ENCODE measurements at places on chromosomes 7 and 10.

DNA sequence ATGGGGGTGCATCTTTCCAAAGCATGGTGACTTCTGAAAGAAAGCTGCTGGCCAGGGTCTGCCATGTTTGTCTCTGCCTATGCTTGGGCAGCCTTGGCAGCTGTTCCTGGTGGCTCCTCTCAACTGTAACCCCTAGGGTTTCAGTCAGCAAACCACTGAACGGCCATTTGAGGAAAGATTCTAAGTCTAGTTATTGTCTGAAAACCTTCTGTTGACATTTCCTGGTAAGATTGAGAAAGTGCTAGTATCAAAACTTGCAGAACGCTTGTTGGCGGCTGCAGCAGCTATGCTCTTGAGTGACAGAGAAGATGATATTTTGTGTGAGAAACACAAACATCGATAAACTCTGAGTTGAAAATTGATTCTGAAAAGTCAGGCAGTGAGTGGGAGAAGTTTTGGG lies 523.1 kb downstream of the LRMDA start:
- no peak for DNase-seq

DNA sequence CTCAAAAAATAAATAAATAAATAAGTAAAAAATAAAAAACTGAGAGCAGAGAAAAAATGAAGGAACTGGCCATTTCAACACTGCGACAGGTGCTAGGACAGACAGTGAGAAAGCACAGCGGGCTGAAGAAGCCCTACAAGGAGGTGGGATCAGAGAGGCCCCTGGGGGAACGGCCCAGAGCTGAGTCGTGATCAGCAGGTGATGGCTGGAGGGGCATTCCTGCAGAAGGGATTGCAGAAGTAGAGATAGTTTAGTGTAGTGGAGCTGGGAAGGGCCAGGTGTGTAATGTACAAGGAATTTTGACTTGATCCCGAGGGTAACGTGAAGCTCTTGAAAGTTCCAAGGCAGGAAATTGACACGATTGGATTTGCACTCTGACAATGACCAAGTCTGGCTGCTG lies 112.1 kb downstream of the CUL2 start:
- no peak for DNase-seq

DNA sequence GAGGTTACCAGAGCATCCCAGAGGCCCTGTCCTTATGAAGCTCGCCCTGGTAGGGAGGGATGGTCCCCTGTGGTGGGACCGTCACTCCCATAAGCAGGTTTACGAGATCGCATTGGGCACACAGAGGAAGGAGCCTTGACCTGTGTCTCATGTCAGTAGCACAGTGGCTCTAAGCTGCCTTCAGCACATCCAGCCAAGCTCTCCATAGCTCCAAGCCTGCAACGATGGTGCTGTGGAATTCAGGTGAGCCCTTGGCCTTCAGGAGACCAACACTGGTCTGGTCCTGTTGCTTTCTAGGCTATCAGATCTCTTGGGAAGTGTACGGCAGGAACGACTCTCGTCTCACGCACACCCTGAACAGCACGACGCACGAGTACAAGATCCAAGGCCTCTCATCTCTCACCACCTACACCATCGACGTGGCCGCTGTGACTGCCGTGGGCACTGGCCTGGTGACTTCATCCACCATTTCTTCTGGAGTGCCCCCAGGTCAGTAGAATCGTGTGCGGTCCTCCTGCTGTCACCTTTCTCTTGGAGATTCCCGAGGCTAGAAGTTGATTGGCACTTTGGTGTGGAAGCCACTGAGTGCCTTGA lies 605.3 kb upstream of the FOXK1 start:
- DNase-seq, result no peak

- DNase-seq, result no peak
Observed at GRCh38 chr7:144836545-144836842, 641 bp upstream of the TPK1 start.

GRCh38 chr10:82692458-82692857 lies 817.5 kb downstream of the NRG3 start:
- DNase-seq, result no peak

DNA sequence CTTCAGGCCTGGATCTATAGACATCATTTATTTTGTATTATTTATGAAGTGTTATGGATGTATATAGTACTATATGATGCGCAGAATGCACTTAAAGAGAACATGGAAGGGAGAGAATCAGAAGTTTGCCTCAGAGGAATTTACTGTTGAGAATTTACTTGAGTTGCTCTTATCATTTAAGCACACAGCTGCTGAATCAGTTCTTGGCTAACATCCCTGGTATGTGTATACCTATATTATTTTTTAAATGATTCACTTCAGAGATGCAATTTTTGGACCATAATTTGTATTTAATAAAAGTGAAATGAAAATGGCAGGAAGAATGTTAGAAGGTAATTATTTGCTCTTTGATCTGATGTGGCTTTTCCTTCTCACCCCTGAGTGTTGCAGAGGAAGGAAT lies 191.6 kb downstream of the BICC1 start:
- DNase-seq, result no peak

- DNase-seq, result no peak
Observed at GRCh38 chr7:132430861-132431822, 145.1 kb downstream of the PLXNA4 start.

DNA sequence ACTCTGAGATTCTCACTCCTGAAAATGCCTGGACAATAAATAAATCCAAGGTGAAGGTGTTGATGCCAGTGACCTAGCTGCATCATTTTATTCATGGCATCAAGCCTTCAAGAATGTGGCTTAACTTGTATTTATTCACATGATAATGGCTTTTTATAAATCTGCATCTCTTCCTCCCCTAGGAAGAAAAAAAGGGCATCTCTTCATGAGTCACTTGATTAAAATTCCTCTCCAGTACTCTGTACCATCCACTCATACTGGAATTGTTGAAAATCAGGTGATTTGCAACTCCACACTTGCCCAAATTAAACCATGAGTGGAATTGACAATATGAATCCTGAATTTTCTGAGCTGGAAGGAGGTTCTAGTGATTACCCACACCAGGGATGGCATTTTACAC lies 30.2 kb downstream of the PTPRE start:
- DNase-seq, result no peak

GRCh38 chr7:93031795-93032194 lies 86.0 kb downstream of the SAMD9 start:
- DNase-seq, result no peak

GRCh38 chr7:2480070-2480408 lies 3.8 kb upstream of the GRIFIN start:
- no peak for DNase-seq

DNA sequence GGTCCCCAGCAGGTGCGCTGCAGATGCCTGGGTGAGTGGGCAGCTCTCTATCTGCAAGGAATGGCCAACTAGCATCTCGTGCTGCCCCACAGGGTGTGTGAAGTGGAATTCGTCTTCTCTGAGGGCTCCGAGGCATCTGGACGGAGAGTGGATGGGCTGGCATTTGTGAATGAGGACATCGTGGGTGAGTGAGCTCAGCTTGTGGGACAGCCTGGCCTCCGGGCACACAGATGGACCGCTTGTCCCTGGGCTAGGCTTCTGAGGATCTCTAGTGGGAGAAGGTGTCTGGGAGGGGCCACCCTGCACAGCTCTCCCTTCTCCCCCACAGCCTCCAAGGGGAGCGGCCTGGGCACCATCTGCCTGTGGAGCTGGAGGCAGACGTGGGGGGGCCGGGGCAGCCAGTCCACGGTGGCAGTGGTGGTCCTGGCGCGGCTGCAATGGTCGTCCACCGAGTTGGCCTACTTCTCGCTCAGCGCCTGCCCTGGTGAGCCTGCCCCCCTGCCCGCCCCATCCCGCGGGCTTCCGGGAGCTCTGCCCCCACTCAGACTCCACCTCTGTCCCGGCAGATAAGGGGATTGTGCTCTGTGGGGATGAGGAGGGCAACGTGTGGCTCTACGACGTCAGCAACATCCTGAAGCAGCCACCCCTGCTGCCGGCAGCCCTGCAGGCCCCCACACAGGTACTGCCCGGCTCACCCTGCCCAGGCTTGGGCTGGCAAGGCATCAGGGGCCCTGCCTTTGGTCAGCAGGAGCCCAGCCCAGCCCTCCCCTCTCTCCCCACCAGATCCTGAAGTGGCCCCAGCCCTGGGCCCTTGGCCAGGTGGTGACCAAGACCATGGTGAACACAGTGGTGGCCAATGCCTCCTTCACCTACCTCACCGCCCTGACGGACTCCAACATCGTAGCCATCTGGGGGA lies 6.3 kb downstream of the POLR2J start:
- no peak for DNase-seq

- DNase-seq, result no peak
Observed at GRCh38 chr10:27911539-27911938, 87.3 kb downstream of the ODAD2 start.
